ENCODE measurements at places on chromosomes 3 and 15. TPM values are rescaled to one million over a fixed set of nuclear protein-coding genes. Genes with fewer than 3 reads are reported as not detected.

The TRAT1 gene
- total RNA-seq: not detected

The CHRNA7 gene
- total RNA-seq: 1.3 TPM

The KLF15 gene
- 182 TPM for total RNA-seq

The RTP1 gene
- total RNA-seq: not detected

The HYAL1 gene
- 18.4 TPM for total RNA-seq

The IL17RD gene
- total RNA-seq: 10.2 TPM

The COLQ gene
- 10.2 TPM for total RNA-seq
